ENCODE measurements at places on chromosomes 4 and X.
A peak's percentile ranks its signal among the peaks of the same experiment; 100 is the strongest.

DNA sequence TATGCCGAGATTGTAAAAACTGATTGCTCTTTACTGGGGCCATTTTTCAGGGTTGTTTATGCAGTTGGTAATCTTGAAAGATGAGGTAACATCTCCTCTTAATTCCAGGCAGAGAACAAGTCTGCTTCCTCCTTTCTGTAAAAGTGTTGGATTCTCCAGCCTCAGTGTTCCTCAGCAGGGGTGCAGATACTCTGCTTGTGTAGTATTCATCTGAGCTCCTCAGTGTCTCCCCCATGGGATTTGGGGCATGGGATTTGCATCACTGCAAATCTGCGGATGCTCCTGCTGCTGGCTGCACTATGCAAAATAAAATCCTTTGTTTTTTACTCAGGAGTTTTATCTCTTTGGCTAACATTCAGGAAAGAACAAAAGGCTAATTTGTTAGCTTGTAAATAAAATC lies 104.9 kb upstream of the ATP8A1 start:
- peaks cover 3% of the 10 kb centered on the region for H3K27me3 ChIP-seq
- no peaks in the 10 kb centered on the region for H3K36me3 ChIP-seq

DNA sequence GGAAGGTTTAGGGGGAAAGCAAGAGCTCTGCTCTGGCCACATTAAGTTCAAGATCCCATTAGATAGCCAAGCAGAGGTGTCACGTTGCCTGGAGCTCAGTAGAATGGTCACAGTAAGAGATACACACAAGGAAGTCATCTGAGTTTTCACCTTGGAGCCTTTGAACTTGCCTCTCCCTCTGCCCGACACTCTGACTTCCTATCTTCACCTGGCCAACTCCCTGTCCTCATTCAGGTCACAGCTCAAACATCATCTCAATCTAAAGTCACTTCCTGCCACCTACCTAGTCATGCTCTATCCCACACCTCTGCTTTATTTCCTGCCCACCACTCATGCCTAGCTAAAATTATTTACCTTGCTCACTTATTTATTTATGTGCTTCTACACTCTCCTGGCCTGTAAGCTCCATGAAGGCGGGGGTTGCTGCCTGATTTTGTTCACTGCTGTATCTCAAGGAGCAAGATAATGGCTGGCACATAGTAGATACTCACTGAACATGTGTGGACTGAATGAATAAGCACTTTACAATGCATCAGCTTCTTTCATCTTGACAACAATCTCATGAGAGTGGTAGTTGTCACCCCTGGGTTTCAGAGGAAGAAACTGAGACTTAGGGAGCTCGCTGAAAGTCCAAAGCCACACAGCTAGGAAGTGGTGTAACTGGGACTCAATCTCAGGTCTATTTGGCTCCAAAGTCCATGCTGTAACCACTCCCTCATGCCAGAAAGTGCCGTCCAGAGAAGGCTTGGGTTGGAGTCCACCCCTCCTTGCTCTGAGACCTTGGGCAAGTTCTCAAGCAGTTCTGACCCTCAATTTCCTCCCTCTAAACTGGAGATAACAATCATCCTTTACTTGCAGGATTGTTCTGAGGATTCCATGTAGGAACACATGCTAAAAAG lies 40.3 kb downstream of the EFNB1 start:
- H3K4me3 ChIP-seq = no peak overlapping the region
- H3K27me3 ChIP-seq = no peaks in the 10 kb centered on the region
- peaks cover 8% of the 10 kb centered on the region for H3K4me1 ChIP-seq
- H3K36me3 ChIP-seq = no peaks in the 10 kb centered on the region

- H3K4me1 ChIP-seq = peaks cover 50% of the 10 kb centered on the region
- peaks cover 15% of the 10 kb centered on the region for H3K36me3 ChIP-seq
- peak overlapping the region; percentile 73 for H3K27ac ChIP-seq
- H3K4me3 ChIP-seq = no peak overlapping the region
- no peaks in the 10 kb centered on the region for H3K27me3 ChIP-seq
Observed at GRCh38 chrX:130106071-130106470, 4.2 kb downstream of the ELF4 start.

- no peaks in the 10 kb centered on the region for H3K36me3 ChIP-seq
- DNase-seq = no peak
- no peak overlapping the region for H3K27ac ChIP-seq
- H3K4me3 ChIP-seq = no peak overlapping the region
Observed at GRCh38 chr4:66032571-66032970, 362.3 kb upstream of the EPHA5 start.

DNA sequence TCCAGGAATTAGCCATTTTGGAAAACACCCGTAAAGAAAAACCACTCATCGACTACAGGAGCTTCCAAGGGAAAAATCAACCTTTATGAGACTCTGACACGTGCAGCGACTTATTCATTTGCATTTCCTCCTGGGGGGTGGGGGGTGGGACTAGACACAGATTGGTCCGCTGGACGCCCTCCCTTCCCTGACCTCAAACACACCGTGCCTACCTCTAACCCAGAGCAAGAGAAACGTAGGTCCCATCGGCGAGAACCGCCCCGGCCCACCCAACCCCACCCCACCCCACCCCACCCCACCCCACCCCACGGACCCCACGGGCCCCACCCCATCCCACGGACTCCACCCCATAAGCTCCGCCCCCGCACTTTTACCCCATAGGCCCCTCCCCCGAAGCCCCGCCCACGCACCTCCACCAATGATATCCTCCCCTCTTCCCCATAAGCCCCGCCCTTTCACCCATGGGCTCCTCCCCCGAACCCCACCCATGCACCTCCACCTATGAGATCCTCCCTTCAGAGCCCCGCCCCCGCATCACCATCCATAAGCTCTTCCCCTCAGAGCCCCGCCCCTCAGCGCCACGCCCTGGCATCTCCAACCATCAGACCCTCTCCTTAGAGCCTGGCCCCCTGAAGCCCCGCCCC lies 1.1 kb downstream of the GTPBP6 start:
- no peak for DNase-seq
- H3K4me3 ChIP-seq = peak overlapping the region; percentile 91
- H3K27me3 ChIP-seq = no peaks in the 10 kb centered on the region
- peaks cover 26% of the 10 kb centered on the region for H3K4me1 ChIP-seq
